ENCODE measurements at places on chromosomes 6 and 20.

DNA sequence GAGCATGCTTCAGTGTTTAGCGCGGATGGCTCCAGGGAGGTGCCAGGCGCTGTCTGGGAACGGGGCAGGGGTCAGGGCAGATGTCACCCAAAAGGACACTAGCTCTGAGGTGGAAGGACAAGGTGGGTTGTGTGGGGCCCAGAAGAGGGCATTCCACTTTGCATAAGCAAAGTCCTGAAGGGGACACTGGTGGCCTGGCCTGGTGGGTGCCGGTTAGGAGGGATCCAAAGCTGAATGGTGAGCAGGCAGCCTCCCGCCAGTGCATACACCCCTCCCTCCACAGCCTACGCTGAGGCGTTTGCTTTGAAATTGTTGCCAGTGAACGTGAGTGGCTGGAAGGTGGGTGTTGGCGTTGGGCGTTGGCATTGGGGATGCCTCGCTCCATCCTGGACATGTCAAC, 192.1 kb downstream of the BMP7 start:
- H3K36me3 ChIP-seq: no peaks in the 10 kb centered on the region
- no peaks in the 10 kb centered on the region for H3K4me1 ChIP-seq
- no peak overlapping the region for H3K4me3 ChIP-seq
- H3K27ac ChIP-seq: no peak overlapping the region

DNA sequence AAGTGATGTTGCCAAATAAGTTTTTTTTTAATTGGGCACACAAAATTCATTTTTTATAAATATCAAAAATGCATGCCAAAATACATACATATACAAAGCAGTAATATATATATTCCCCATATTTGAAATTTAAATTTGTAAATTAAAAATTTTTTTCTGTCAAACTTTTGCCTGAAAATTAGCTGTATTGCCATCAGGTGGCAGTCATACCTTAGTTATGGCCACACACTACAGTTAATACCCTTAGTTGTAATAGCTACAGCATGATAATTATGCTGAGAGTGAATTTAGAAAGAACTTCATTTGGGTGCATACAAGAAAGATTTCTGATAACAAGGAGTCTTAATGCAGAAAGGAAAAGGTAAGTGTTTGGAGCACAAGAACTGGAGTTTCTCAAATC, 46.2 kb upstream of the SDHAF4 start:
- H3K27me3 ChIP-seq: no peaks in the 10 kb centered on the region
- H3K36me3 ChIP-seq: no peaks in the 10 kb centered on the region
- H3K27ac ChIP-seq: no peak overlapping the region
- H3K4me3 ChIP-seq: no peak overlapping the region
- no peak for DNase-seq

GRCh38 chr6:137102050-137102848, 57.5 kb upstream of the IL20RA start:
- no peak for DNase-seq
- no peak overlapping the region for H3K4me3 ChIP-seq
- H3K27ac ChIP-seq: peak overlapping the region; percentile 79
- H3K4me1 ChIP-seq: peaks cover 26% of the 10 kb centered on the region

DNA sequence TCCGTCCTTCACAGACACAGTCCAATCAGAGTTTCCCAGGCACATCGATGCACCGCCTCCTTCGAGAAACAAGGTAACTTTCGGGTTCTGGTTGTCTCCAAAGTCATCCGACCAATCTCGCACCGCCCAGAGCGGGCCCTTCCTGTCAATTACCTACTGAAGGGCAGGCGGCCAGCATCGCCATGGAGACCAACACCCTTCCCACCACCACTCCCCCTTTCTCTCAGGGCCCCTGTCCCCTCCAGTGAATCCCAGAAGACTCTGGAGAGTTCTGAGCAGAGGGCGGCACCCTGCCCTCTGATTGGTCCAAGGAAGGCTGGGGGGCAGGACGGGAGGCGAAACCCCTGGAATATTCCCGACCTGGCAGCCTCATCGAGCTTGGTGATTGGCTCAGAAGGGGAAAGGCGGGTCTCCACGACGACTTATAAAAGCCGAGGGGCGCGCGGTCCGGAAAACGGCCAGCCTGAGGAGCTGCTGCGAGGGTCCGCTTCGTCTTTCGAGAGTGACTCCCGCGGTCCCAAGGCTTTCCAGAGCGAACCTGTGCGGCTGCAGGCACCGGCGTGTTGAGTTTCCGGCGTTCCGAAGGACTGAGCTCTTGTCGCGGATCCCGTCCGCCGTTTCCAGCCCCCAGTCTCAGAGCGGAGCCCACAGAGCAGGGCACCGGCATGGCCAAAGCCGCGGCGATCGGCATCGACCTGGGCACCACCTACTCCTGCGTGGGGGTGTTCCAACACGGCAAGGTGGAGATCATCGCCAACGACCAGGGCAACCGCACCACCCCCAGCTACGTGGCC, at the start of gene HSPA1B:
Gene HSPA1B, plus strand, starts transcription at position 453 of the 794 bp plus-strand sequence. Its CDS starts 213 bp downstream, at position 666.
- DNase-seq: peak; percentile 91
- H3K27me3 ChIP-seq: no peaks in the 10 kb centered on the region
- H3K36me3 ChIP-seq: no peaks in the 10 kb centered on the region
- peak within 1 kb of the TSS; percentile 77 for H3K4me3 ChIP-seq

DNA sequence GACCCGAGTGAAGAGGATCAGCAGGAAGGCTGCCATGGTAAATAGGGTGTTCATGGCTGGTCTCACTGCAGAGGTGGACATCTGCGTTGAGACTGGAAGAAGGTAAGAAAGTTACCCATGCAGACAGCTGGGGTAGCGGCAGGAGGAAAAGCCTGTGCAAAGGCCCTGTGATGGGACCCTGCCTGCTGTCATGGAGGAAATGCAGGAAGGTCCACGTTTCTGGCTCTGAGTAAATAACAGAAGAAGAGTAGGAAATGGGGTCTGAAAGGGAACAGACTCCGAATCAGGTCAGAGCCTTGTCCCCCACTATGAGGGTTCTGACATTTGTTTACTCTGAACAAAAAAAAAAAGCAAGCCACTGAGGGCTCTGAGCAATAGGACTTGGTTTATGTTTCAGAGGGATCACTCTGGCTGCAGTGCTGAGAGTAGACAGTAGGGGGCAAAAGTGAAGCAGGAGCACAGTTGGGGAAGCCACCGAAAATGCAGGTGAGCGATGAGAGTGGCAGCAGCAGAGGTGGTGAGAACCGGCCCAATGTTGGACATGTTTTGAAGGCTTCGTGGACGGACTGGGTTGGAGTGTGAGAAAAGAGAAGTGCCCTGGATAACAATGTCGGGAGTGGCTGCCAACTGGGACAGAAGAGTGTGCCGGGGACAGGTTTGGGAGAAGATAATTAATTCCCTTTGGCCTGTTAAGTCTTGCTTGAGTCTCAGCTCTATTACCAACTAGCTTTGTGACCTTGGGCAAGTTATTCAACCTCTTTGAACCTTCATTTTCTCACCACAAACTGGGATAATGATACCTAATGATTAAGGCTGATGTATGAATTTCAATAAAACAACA, 57.9 kb upstream of the MAP7 start:
- no peaks in the 10 kb centered on the region for H3K4me1 ChIP-seq
- DNase-seq: peak; percentile 63
- peaks cover 40% of the 10 kb centered on the region for H3K36me3 ChIP-seq
- H3K27ac ChIP-seq: no peak overlapping the region
- H3K27me3 ChIP-seq: no peaks in the 10 kb centered on the region

DNA sequence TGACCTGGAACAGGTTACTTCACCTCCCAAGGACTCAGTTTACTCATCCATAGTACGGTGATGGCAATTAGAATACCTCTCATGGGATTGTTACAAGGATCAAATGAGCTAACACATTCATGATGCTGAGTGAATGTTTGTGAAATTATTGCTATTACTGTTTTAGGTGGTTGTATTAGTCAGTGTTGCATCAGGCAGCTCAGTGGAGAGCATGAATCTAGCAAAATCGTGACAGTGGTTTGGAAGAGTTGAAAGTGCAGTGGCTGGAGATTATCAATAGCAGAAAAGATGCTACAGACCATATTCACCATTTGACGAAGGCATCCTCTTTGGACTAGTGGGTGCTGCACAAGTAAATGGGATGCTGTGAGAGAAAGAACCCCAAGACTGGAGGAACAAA, 50.4 kb upstream of the CTNNBL1 start:
- no peak overlapping the region for H3K27ac ChIP-seq
- H3K36me3 ChIP-seq: no peaks in the 10 kb centered on the region
- peaks cover 3% of the 10 kb centered on the region for H3K27me3 ChIP-seq
- H3K4me1 ChIP-seq: no peaks in the 10 kb centered on the region
- DNase-seq: no peak

DNA sequence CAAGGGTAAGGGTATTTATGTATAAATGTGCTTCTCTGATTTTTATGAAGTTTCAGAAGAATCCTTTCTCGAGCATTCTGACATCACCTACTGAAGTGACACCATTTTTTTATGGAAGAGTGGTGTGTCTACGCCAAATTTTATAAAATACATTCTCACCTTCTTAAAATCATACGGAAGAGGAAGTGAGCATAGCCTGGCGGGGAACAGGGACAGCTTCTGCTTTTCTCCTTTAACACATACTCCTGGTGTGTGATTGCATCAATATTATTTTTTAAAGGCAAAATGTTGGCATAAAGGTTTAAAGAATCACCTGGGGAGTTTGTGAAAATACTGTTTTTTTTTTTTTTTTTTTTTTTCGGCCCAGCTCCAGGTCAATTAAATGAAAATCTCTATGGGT, 733.6 kb upstream of the MAN1A1 start:
- DNase-seq: no peak
- H3K27me3 ChIP-seq: no peaks in the 10 kb centered on the region
- H3K27ac ChIP-seq: no peak overlapping the region
- H3K36me3 ChIP-seq: no peaks in the 10 kb centered on the region
- H3K4me3 ChIP-seq: no peak overlapping the region
- H3K4me1 ChIP-seq: no peaks in the 10 kb centered on the region

GRCh38 chr20:58144096-58144495, 84.4 kb downstream of the ANKRD60 start:
- no peak overlapping the region for H3K27ac ChIP-seq
- no peaks in the 10 kb centered on the region for H3K27me3 ChIP-seq
- no peak overlapping the region for H3K4me3 ChIP-seq
- no peaks in the 10 kb centered on the region for H3K36me3 ChIP-seq
- H3K4me1 ChIP-seq: no peaks in the 10 kb centered on the region
- no peak for DNase-seq

DNA sequence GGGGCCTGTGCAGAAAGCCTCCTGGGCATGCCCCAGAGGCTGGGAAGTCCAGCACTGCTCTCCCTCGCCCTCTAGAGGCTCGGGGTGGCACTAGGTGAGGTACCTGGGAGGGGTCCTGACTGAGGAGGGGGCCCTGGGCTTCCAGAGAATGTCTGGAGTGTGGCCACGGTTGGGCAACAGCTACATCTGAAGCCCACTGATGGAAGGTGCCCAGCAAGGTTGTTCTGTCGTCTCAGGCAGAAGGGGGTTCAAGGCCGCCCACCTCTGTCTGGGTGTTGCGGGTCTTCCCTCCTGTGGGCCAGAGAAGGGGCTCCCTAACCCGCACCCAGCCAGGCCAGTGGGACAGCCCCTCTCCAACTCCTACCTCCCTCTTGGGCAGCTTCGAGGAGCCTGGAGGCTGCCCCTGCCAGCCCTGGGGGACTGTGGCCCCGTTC, 11.4 kb upstream of the VEGFA start:
- no peak overlapping the region for H3K4me3 ChIP-seq
- DNase-seq: peak; percentile 36
- H3K36me3 ChIP-seq: no peaks in the 10 kb centered on the region
- no peaks in the 10 kb centered on the region for H3K4me1 ChIP-seq
- H3K27me3 ChIP-seq: no peaks in the 10 kb centered on the region

GRCh38 chr6:165571721-165572132, 91.3 kb downstream of the PDE10A start:
- H3K27me3 ChIP-seq: no peaks in the 10 kb centered on the region
- H3K4me3 ChIP-seq: no peak overlapping the region
- H3K4me1 ChIP-seq: no peaks in the 10 kb centered on the region
- no peak for DNase-seq
- no peaks in the 10 kb centered on the region for H3K36me3 ChIP-seq

- no peak for DNase-seq
- H3K4me1 ChIP-seq: peaks cover 7% of the 10 kb centered on the region
- H3K27me3 ChIP-seq: no peaks in the 10 kb centered on the region
- peaks cover 60% of the 10 kb centered on the region for H3K36me3 ChIP-seq
- H3K27ac ChIP-seq: no peak overlapping the region
Observed at GRCh38 chr20:32157611-32158010, 48.1 kb downstream of the TM9SF4 start.

GRCh38 chr20:45798935-45799642, 7.3 kb downstream of the DNTTIP1 start:
- no peak overlapping the region for H3K4me3 ChIP-seq
- peak; percentile 81 for DNase-seq
- H3K27ac ChIP-seq: no peak overlapping the region
- H3K27me3 ChIP-seq: no peaks in the 10 kb centered on the region

DNA sequence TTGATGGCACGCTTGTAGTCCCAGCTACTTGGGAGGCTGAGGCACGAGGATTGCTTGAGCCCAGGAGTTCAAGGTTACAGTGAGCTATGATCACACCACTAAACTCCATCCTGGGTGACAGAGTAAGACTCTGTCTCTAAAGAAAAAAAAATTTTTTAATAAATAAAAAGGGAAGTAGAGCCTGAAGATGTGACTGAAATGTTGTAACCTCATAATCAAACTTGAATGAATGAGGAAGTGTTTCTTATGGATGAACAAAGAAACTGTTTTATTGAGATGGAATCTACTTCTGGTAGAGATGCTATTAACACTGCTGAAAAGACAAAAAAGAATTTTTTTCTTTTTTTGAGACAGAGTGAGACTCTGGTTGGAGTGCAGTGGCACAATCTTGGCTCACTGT, 6.7 kb downstream of the MAK start:
- peaks cover 10% of the 10 kb centered on the region for H3K27me3 ChIP-seq
- no peaks in the 10 kb centered on the region for H3K36me3 ChIP-seq
- no peaks in the 10 kb centered on the region for H3K4me1 ChIP-seq
- DNase-seq: no peak
- no peak overlapping the region for H3K4me3 ChIP-seq

GRCh38 chr20:44111712-44112335, 75.2 kb downstream of the JPH2 start:
- no peak overlapping the region for H3K4me3 ChIP-seq
- no peak for DNase-seq
- H3K27ac ChIP-seq: no peak overlapping the region
- H3K27me3 ChIP-seq: no peaks in the 10 kb centered on the region

GRCh38 chr6:110239526-110240274, 59.5 kb downstream of the CDC40 start:
- no peak for DNase-seq
- no peak overlapping the region for H3K4me3 ChIP-seq
- no peaks in the 10 kb centered on the region for H3K27me3 ChIP-seq
- peaks cover 2% of the 10 kb centered on the region for H3K36me3 ChIP-seq
- no peaks in the 10 kb centered on the region for H3K4me1 ChIP-seq

DNA sequence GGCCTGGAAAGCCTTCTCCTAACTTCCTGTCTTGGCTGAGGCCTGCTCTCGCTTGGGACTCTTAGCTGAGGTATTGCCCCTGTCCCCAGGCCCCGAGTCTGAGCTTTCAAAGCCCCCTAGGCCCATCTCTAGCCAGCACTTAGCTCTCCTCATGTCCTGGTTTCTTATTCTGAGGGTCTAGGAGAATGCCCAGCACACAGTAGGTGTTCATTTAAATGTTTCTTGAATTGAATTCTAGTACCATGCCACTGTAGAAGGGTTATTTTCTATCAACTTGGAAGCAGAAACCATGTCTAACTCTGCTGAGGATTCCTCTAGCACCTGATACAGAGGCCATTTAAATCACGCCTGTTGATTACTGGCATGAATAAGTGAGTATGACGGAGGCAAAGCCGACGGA, 98.5 kb downstream of the VEGFA start:
- no peaks in the 10 kb centered on the region for H3K4me1 ChIP-seq
- no peaks in the 10 kb centered on the region for H3K36me3 ChIP-seq
- H3K27ac ChIP-seq: no peak overlapping the region
- H3K27me3 ChIP-seq: no peaks in the 10 kb centered on the region
- no peak for DNase-seq
- H3K4me3 ChIP-seq: no peak overlapping the region

- no peaks in the 10 kb centered on the region for H3K4me1 ChIP-seq
- H3K27ac ChIP-seq: no peak overlapping the region
Observed at GRCh38 chr20:42572320-42573016, 617.2 kb downstream of the PTPRT start.
